NCI-H345 (cell line): ENCODE measurements at places on chromosomes 2 and 18.

DNA sequence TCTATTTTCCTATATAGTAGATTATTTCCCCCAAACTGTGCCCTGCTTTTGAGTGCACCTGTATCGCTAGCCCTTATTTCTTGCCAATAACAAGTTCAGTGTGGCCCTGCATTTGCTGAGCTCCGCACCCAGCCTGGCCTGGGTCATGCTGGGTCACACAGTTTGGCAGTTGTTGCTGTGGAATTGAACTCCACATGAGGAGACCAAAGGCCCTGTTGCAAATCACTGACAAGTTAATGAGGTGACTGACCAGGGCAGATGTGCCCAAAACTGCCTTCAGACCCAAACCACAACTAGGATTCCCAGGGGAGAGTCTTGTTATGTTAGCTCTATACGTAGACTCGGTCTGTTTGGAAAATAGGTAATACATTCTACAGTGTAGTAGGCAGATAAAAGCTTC lies 31.0 kb downstream of the COL4A4 start:
- DNase-seq, result no peak

- DNase-seq, result peak; percentile 73
Measured at GRCh38 chr2:26346454-26347053, at the start of gene ADGRF3. Gene ADGRF3 (minus strand): TSS chr2:26346789. CDS start chr2:26346234, 555 bp downstream.

GRCh38 chr2:127106457-127106990 lies 430 bp downstream of the BIN1 start:
- DNase-seq, result no peak

- DNase-seq, result no peak
Measured at GRCh38 chr2:84735389-84735788, 145.5 kb downstream of the TRABD2A start.

DNA sequence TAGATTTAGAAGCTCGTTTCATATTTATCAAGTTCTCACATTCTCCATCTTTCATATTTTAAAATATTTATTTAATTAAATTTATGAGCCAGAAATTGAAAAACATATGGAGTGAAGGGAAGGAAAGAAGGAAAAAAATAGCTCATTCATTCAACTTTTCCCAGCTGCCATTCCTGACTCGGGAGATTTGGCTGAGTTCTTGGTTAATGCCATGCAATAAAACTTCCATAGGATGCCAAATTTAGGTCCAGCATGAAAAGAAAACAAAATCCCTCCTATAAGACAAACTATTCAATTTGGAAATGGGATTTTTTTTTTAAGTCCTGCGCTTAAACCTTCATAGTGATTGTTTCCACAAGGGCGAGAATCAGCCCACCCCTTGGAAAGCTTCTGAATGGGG lies 426.1 kb upstream of the TNP1 start:
- DNase-seq, result no peak

DNA sequence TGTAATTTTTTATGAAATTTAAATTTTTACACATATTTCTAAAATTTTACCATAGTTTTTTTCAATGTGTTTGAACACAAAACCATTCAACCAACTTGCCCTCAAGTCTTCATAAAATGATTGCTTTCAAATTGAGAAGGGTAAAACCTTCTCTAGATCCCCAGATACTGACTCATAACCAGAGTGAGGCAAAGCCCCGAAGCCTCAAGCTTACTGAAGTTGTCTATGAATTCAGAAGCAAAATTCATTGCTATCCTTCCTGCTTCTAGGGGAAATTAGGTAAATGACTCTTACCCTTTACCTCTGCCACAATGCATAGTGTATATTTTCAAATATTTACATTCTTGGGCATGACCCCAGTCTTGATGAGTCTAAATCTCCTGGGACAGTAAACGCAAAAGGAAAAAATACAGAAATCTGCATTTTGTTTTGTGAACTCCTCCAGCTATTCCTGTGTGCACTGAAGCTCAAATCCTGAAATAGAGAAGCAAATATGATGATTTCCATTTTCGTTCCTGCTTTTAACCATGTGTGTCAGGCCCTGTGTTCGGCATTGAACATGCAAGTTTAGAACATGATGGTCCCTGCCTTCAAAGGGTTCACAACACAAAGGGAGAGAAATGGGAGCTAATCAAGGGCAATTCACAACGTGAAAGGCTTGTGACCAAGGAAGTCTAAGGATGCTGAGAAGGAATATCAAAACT lies 246.3 kb downstream of the SUCLG1 start:
- DNase-seq, result no peak
